Iris pigment epithelial cell (primary cell): ENCODE measurements at places on chromosomes 12 and 14.

DNA sequence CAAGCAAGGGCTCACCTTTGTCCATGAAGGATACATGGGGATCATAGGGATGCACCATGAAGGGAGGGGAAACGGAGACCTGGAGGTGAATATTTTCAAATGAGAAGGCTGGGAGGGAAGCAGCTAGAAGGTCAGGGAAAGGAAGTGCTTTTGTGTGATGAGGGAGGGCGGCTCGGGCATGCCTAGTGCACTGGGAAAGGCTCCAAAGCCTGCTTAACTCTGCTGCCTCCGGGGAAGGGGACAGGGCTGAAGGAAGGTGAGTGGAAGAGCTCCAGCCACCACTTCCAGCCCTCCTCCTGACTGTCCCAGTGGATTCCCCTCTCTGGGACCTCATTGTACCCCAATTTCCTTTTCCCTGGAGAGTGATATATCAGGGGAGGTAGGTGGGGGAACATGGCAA, 149.4 kb upstream of the PRMT8 start:
- DNase-seq, result no peak

DNA sequence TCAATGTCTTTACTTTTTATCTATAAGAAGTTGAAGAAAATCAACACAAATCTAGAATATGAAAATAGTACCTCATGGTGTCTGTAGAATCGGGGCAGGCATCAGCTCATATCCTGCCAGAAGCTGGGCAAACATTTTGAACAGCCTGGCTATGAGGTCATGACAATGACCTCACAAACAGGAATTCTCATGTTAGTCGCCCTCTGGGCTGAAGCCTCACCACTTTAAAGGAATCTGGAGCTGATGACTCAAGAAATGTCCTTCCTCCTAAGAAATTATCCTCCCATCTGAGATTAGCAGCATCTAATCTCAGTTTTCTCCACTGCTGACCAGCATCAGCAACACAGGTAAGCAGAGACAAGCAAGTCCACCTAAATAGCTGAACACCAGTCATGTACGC, 27.1 kb downstream of the CLIP1 start:
- peak; percentile 84 for DNase-seq

- DNase-seq, result peak; percentile 55
Observed at GRCh38 chr12:31035967-31036665, 37.5 kb upstream of the DDX11 start.

DNA sequence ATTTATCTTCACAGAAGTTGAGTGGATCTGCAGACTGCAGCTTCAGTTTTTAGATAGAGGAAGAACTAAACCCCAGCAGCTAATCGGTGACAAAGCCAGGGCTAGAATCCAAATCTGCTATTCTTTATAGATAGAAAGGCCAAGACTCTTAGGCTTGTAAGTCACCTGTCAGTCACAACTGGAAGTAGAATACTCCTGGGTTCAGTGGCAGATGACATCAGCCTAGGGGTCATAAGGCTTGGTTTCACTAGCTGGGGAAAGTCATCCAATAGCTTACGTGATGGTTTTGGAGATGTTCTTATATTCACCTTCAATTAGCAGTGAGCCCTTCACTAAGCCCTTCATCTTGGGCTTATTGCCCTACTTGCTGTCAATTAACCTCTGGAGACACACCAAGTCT, 93.4 kb downstream of the APAF1 start:
- DNase-seq, result no peak

GRCh38 chr12:89573051-89573810, 47.4 kb upstream of the POC1B start:
- no peak for DNase-seq

GRCh38 chr12:68122236-68122920, 37.2 kb downstream of the IFNG start:
- DNase-seq, result peak; percentile 56

GRCh38 chr12:89889062-89889461, 180.4 kb upstream of the ATP2B1 start:
- DNase-seq, result peak; percentile 64

DNA sequence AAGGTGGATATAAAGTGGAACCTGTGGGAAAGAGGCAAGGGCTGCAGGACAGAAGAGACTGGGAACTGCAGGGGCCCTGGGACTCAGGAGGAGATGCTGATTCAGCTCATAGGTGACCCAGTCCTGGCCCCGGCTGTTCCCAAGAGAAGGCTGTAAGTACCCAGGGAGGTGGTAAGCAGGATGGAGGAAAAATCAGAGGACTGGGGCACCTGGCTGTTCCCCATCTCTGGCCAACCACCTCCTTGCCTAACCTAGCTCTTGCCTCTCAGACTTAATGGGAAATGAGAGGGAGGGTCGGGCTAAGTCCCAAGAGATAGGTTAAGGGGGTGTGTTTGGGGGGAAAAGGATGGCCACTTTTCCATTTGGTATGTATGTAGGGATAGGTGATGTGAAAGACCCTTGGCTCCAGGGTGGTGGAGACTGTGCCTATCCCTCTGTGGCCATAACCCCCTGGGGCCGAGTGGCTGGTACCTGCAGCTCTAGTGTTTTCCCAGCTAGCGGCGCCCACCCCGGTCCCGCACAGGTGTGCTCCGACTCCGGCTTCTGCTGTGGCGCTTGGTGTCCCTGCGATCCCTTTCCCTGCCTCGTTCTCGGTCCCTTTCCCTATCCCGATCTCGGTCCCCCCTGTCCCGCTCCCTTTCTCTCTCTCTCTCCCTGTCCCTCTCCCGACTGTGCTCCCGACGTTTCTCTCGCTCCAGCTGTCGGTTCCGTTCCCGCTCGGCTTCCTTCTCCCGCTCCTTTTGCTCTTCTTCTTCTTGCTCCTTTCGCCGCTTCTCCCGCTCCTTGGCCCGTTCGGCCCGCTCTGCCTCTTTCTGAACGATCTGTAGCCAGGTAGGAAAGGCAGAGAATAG, 1.6 kb upstream of the CDH24 start:
- DNase-seq, result no peak

- peak; percentile 82 for DNase-seq
Observed at GRCh38 chr12:113196990-113197389, 11.5 kb downstream of the RITA1 start.

DNA sequence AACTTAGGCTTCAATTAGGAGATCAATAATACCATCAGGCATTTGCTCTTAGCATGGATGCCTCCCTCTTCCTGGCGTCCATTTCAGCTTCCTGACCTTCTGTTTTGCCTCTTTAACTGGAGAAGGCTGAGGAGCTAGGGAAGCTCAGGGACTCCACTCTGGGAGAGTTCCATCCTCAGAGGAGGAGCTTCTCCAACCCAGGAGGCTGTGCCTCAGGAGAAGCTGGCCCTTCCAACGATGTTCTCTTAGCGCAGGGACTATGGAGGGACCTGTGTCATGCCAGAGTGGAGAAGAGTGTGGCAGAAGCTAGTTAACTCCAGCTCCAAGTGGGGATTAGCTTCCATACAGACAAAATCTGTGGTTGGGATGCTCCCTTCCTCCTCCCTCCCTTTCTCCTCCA, 58.0 kb downstream of the KCNA5 start:
- DNase-seq, result no peak

- no peak for DNase-seq
Observed at GRCh38 chr12:16348435-16349130, 1.1 kb downstream of the MGST1 start.

- DNase-seq, result peak; percentile 49
Observed at GRCh38 chr12:24898185-24898584, 50.7 kb downstream of the BCAT1 start.
